ENCODE measurements at places on chromosomes 3 and 15. TPM values are rescaled to one million over a fixed set of nuclear protein-coding genes. Genes with fewer than 3 reads are reported as not detected.

The SH3GL3 gene
- total RNA-seq: not detected

The GPR149 gene
- not detected for total RNA-seq

The PLA2G4B gene
- 4.0 TPM for total RNA-seq

The SPTBN5 gene
- total RNA-seq: 19.0 TPM

The OR5H6 gene
- not detected for total RNA-seq

All from endothelial cell of umbilical vein (primary cell).